ENCODE measurements at places on chromosomes 2 and 18.
A peak's percentile ranks its signal among the peaks of the same experiment; 100 is the strongest.

- H3K36me3 ChIP-seq: no peaks in the 10 kb centered on the region
- H3K27me3 ChIP-seq: no peaks in the 10 kb centered on the region
- no peaks in the 10 kb centered on the region for H3K4me1 ChIP-seq
- no peak overlapping the region for H3K4me3 ChIP-seq
- no peak for DNase-seq
- H3K27ac ChIP-seq: no peak overlapping the region
Measured at GRCh38 chr18:11310476-11311086, 161.2 kb upstream of the PIEZO2 start.

DNA sequence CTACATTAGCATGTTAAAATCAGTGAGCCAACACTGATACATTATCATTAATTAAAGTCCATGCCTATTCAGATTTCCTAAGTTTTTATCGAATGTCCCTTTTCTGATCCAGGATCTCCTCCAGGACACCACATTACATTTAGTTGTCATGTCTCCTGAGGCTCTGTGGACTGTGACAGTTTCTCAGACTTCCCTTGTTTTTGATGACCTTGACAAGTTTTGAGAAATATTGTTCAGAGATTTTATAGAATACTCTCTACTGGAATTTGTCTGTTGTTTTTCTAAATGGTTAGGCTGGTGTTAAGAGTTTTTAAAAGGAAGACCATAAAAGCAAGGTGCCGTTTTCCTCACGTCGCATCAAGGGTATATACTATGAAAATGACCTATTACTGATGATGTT is 16.3 kb upstream of the MAPRE3 start:
- no peak overlapping the region for H3K27ac ChIP-seq
- no peaks in the 10 kb centered on the region for H3K4me1 ChIP-seq
- H3K36me3 ChIP-seq: no peaks in the 10 kb centered on the region
- DNase-seq: no peak
- no peaks in the 10 kb centered on the region for H3K27me3 ChIP-seq
- no peak overlapping the region for H3K4me3 ChIP-seq

DNA sequence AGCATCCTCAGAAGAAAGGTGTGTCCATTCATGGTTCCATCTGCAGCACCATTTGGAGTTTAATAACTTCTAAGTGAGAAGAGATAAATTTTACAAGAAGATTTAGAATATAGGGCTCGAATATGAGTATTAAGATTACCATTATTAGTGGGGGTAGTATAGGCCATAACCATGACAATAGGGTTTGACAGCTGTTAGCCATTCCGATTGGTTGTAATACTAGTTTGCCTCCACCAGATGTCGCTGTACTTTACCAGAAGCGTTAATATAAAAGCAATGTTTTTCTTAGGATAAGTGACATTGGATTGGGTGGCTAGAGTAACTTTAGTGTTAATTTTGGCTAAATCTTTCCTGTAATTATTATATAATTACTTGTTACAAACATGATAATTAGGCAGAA is 107.5 kb upstream of the SRD5A2 start:
- no peak overlapping the region for H3K4me3 ChIP-seq
- H3K4me1 ChIP-seq: no peaks in the 10 kb centered on the region
- H3K27ac ChIP-seq: no peak overlapping the region
- DNase-seq: no peak

GRCh38 chr18:43393174-43393573 is 115.9 kb upstream of the SYT4 start:
- H3K4me1 ChIP-seq: no peaks in the 10 kb centered on the region
- H3K36me3 ChIP-seq: no peaks in the 10 kb centered on the region
- no peaks in the 10 kb centered on the region for H3K27me3 ChIP-seq
- DNase-seq: no peak
- H3K4me3 ChIP-seq: no peak overlapping the region

DNA sequence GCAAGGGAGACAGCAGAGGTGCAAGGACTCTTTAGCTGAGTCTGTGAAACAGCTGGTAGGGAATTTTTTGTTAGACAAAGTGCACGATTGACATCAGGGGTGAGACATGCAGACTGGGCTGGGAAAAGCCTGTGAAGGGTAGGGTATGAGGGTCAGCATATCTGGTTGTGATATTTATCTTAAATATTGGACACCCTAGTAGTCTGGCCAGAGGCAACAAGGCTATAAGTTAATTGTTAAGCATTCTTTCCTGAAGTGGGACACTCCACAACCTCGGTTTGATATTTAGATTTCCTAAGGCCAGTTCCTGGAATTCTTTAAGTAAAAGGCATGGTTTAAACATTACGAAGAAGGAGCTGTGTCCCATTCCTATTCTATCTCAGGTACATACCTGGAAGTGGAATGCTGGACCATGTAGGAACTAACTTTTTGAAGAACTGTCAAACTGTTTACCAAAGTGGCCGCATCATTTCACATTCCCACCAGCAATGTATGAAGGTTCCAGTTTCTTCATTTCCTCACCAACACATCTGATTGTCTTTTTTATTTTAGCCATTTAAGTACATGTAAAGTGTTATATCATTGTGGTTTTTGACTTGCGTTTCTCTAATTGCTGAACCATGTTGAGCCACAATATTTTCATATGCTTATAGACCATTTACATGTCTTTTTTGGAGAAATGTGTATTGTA is 22.5 kb downstream of the EHBP1 start:
- H3K36me3 ChIP-seq: no peaks in the 10 kb centered on the region
- no peak for DNase-seq
- H3K4me1 ChIP-seq: peaks cover 37% of the 10 kb centered on the region
- no peaks in the 10 kb centered on the region for H3K27me3 ChIP-seq
- no peak overlapping the region for H3K4me3 ChIP-seq

GRCh38 chr2:104434318-104434792 is 419.6 kb upstream of the POU3F3 start:
- no peak overlapping the region for H3K27ac ChIP-seq
- H3K36me3 ChIP-seq: no peaks in the 10 kb centered on the region
- H3K27me3 ChIP-seq: no peaks in the 10 kb centered on the region
- H3K4me1 ChIP-seq: no peaks in the 10 kb centered on the region
- no peak overlapping the region for H3K4me3 ChIP-seq

GRCh38 chr2:166304656-166305055 is 71.1 kb downstream of the SCN9A start:
- H3K27ac ChIP-seq: no peak overlapping the region
- no peaks in the 10 kb centered on the region for H3K4me1 ChIP-seq
- no peaks in the 10 kb centered on the region for H3K36me3 ChIP-seq
- DNase-seq: no peak

DNA sequence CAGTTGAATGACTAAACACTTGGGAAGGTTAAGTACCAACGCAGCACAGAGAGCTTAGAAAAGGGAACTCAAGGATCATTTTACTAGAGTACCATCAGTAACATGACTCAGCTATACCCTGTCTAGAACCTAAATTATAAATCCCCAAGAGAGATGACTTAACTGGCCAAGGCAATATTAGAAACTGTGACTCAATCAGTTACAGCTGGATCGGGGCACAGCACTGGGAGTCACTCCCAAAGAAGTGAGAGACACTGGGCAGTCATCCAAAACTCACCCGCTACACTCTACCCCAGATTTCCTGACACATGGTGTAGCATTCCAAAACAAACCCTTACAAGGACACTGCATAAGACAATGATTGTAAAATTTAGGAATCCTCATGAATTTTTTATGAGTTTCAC is 17.7 kb downstream of the IWS1 start:
- no peak overlapping the region for H3K4me3 ChIP-seq
- peaks cover 10% of the 10 kb centered on the region for H3K36me3 ChIP-seq
- no peaks in the 10 kb centered on the region for H3K27me3 ChIP-seq
- DNase-seq: peak; percentile 2
- peak overlapping the region; percentile 68 for H3K27ac ChIP-seq

DNA sequence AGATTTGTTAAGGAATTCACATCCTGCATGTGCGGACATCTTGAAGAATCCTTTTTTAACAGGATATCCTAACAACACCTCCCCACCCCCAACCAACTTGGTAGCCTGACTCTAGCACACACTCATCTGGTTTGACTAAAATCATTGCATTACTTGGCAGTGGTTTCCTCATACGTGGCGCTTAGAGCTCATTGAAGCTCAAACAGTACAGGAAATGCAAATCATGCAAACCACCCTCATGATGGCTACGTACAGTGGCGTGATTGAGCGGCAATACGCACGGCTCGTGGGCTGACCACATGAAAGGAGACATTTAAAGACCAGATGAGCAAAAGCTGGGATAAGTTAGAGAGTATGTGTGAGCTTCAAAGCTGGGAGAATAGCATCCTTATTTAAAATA is 336.2 kb downstream of the ZEB2 start:
- no peak for DNase-seq
- no peaks in the 10 kb centered on the region for H3K4me1 ChIP-seq
- no peaks in the 10 kb centered on the region for H3K27me3 ChIP-seq
- H3K27ac ChIP-seq: no peak overlapping the region

GRCh38 chr2:205657579-205657978 is 24.7 kb upstream of the NRP2 start:
- peaks cover 20% of the 10 kb centered on the region for H3K4me1 ChIP-seq
- no peaks in the 10 kb centered on the region for H3K36me3 ChIP-seq
- no peak for DNase-seq
- no peak overlapping the region for H3K4me3 ChIP-seq
- no peak overlapping the region for H3K27ac ChIP-seq
- H3K27me3 ChIP-seq: no peaks in the 10 kb centered on the region

DNA sequence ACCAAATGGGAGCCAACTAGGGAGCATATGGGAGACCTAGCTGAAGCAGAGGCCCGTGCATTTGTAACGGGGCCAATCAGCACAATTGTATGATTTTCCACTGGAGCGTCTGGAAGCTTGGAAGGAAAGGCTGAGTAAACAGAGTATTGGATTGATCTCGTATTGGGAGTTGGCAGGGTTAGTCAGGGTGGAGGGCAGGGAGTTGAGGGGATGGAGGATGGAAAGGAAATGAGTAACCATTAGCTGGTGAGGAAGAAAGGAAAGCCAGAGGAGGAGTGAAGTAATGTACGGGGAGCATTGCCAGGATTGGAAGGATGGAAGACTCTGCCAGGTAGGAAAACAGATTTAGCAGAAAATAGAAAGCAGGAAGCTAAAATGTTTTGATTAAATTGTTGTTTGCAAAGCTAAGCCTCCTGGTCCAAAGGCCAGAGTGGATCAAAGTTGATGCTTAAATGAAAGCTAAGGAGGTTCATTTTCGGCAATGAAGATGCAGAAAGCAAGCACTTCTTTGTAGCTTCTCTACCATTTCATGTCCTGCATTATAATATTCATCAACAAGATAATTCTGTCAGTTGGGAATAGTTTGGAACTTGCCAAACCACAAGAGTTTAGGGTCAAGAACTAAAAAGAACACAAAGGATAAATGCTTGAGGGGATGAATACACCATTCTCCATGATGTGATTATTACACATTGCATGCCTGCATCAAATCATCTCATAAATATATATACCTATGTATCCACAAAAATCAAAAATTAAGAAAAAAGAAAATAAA is 75.6 kb upstream of the TTN start:
- H3K36me3 ChIP-seq: no peaks in the 10 kb centered on the region
- no peaks in the 10 kb centered on the region for H3K4me1 ChIP-seq
- no peaks in the 10 kb centered on the region for H3K27me3 ChIP-seq
- no peak for DNase-seq
- no peak overlapping the region for H3K4me3 ChIP-seq

DNA sequence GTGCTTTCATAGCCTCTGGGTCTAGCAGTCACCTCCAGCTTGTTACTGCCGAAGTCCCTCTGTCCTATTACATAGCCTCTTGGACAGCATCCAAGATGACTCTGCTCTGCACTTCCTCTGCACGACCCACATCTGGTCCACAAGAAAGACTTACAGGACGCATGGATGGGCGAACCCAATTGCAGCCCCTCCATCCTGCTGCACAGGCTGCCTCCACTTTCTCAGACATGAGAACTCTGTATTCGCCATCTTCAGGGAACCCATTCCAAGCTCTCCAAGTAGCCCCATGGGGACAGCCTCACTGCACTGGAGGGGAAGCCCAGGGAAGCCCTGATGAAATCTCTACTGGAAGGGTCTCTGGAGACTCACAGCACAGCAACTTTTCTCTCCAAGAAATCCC is 172.1 kb downstream of the GFPT1 start:
- H3K27me3 ChIP-seq: no peaks in the 10 kb centered on the region
- no peaks in the 10 kb centered on the region for H3K4me1 ChIP-seq
- H3K27ac ChIP-seq: no peak overlapping the region
- DNase-seq: no peak
- no peaks in the 10 kb centered on the region for H3K36me3 ChIP-seq

GRCh38 chr18:58862851-58863538 is 1.7 kb upstream of the ZNF532 start:
- H3K4me1 ChIP-seq: peaks cover 92% of the 10 kb centered on the region
- H3K27me3 ChIP-seq: no peaks in the 10 kb centered on the region
- DNase-seq: no peak
- H3K4me3 ChIP-seq: peak overlapping the region; percentile 67
- no peaks in the 10 kb centered on the region for H3K36me3 ChIP-seq
- H3K27ac ChIP-seq: peak overlapping the region; percentile 94

DNA sequence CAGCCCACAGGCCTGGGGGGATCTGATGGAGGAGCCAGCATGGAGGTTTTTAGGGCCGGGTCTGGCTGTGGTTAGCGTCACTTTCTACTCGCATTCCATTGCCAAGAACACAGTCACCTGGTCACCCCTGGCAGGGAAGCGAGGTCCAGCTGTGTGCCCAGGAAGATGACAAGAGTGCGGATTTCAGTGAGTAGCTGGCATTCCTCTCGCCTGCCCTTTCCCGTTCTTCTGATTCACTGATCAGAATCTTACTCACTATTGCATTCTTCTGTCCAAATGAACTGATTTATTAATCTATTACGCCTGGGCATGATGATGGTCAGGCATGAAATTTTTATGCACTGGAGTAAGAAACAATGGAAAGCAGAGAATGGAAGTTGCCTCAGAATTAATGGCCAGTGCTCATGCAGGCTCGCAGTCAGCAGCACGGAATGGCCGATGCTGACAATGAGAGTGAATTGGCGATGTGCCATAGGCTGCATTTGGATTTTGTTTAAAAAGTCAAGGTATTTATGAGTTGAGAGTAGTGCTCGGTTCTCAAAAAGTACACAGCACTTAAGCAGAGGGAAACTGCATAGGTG is 76.4 kb upstream of the MGAT5 start:
- no peak overlapping the region for H3K4me3 ChIP-seq
- DNase-seq: no peak
- H3K4me1 ChIP-seq: peaks cover 53% of the 10 kb centered on the region
- no peaks in the 10 kb centered on the region for H3K36me3 ChIP-seq
- H3K27me3 ChIP-seq: no peaks in the 10 kb centered on the region

DNA sequence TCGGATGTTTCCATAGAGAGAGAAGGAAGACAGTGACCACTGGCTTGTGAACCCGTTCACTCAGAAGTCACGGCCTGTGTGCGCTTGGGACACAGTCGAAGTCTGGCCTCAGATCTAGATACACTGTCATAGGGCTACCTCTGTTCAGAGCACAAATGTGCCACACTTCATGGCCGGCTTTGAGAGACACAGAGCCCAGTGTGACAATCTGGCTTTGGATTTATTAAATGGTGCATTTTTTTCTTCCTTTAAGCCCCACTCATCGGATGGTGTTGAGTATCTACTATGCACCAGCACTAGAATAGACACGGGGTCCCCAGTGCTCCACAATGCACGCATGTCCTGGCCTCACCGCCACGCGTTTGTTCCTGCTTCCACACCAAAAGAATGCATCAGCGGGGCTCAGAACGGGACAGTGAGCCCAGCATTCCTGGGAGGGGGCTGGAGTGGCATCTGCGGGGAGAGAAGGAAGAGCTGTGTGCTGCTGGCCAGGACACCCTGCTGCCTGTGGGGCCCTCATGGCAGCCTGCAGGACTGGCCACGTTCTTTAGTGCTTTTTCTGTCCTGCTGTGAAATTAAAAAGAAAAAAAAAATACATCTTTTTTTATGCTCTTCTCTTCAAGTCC is 738.9 kb upstream of the SALL3 start:
- DNase-seq: no peak
- H3K4me1 ChIP-seq: peaks cover 39% of the 10 kb centered on the region
- H3K27me3 ChIP-seq: no peaks in the 10 kb centered on the region
- no peak overlapping the region for H3K27ac ChIP-seq

- no peak overlapping the region for H3K4me3 ChIP-seq
- no peak for DNase-seq
- H3K27ac ChIP-seq: no peak overlapping the region
- no peaks in the 10 kb centered on the region for H3K27me3 ChIP-seq
Measured at GRCh38 chr2:224650815-224651439, 65.2 kb downstream of the CCDC195 start.

Data from esophagus squamous epithelium (tissue), 5 donors.